ENCODE measurements at places on chromosomes 4 and X.

DNA sequence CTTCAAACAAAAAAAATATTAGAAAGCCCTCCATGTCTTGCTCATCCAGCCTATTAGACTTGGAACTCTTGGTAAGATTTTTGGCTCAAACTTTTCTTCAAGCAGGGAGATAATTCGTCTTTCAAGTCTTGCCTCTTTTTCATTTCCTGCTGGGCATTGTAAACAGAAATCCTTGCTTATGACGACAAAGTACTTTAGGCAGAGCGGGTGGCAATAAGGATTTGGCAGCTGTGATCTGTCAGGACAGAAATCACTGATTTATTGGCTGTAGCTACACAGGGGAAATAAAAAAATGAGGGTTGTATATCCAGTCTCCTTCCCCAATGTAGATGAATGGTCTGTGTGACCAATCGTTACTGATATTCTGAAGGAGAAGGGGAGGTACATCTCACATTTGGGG lies 121.6 kb downstream of the SLC4A4 start:
- no peak for DNase-seq

- no peak for DNase-seq
These were observed 12.3 kb upstream of the SPARCL1 start for GRCh38 chr4:87541521-87541920.

DNA sequence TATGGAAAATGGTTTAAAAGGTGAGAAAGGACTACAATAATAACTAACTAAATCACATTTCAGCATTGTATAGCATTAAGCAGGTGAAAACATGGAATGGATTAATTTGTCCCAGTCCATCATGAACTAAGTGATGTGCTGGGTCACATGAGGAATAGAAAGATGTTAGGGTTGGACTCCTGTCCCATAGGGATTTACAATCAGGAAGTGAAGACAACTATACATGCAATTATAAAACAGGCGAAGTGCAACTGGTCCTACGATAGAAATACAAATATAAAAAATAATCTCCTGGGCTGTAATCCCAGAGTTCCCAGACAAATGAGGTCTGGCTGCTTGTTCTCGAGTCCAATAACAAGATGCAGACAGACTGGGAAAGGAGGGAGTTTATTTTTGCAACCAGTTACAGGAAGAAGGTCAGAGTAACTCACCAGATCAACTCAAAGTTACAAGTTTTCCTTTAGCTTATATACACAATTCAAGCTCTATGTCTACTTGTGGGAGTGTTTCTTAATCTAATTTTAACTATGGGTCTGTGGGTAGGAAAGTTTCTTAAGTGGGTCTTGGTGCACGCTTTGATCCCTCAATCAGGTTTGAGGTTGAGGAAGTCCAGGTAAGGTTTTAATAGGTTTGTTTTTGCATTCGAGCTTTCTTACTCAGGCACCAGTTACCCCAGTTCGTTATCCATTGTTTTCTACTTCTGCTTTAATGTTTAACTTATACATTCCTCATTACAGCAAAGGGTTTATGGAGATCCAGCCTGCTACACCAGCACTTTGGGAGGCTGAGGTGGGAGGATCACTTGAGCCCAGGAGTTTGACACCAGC lies 50.1 kb downstream of the IGFBP7 start:
- no peak for DNase-seq

DNA sequence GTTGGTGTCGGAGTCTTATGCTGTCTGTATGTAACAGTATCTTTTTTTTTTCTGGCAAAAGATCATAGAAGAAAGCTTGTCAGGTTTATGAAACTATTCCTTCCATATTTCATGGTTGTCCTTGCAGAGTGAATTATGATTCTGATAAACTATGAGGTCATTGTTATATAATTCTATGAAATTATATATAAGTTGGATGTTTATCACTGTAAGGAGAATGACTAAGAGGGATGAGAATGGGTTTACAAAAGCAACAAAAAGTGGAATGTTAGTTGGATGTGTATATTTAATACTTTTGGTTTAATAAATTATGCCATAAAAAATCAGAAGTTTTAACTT lies 43.1 kb downstream of the RAPGEF2 start:
- DNase-seq = no peak

GRCh38 chrX:154534526-154535322 lies 11.9 kb downstream of the G6PD start:
- DNase-seq = peak; percentile 85

- DNase-seq = no peak
These were observed 96.5 kb downstream of the CHRDL1 start for GRCh38 chrX:110699109-110699508.

- DNase-seq = no peak
These were observed 37.7 kb downstream of the BCLAF3 start for GRCh38 chrX:19953145-19953544.

- DNase-seq = no peak
These were observed 121.2 kb upstream of the TET2 start for GRCh38 chr4:105025263-105026017.

DNA sequence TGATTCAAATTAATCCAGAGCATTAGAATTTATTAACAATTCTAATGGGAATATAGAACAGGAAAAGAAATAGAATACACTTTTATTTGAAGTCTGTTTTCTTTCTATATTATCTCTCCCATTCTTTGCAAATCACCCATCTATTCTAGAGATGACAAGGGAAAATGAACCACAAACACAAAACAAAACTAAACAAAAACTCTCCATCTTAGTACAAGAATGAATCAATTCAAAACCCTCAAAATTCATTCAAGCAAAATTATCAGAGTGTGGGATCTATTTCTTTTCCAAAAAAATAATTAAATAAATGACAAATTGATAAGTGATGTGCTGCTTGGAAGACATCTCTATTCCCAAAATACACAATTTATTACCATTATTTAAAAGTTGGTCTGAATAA lies 400.1 kb upstream of the NWD2 start:
- no peak for DNase-seq

DNA sequence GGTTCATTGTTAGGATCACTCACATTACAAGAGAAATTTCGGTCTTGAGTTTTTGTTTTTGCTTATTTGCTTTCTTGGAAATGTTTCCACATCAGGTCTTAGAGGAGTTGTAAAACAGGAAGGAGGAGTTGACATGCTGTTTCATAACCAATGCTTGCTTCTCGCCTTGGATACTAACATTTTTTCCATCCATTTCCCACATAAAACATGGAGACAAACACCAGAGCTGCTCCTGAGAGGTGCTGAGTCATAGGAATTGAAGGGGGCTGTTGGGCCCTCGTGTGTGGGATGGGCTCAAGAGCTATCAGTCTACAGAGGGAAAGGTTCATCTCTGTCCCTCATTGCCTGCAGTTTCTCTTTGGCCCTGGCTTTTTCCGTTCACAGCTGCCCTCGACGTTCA lies 29.9 kb downstream of the TBL1X start:
- no peak for DNase-seq

GRCh38 chrX:118726396-118726795 lies 1.0 kb upstream of the IL13RA1 start:
- DNase-seq = no peak
